ENCODE measurements at places on chromosomes 7 and 10.

DNA sequence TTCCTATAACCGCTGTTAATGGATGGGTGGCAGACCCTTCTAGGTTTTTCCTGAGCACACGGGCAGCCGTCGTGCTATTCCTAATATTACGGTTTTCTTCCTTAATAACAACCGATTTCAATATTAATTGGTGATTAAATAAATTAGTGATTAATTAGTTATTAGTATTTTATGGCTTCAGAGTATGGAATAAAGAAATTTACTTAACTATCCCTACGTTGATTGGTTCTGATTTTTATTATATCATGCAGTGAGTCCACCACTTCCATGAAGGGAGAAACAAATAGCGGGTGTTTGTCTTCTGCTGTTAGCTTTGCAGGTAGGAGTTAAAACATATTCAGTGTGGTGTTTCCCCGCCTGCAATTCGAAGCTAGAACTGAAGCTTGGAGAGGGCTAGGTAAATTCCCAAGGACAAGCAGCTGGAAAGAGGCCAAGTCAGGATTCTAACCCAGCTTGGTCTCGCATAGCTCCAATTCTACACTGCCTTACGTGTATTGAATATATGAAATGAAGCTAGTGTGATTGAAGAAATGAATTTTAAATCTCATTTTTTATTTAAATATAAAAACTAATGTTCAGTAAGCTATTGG lies 928 bp upstream of the CSTF2T start:
- DNase-seq = no peak

GRCh38 chr7:151851145-151851751 lies 25.7 kb downstream of the PRKAG2 start:
- no peak for DNase-seq

DNA sequence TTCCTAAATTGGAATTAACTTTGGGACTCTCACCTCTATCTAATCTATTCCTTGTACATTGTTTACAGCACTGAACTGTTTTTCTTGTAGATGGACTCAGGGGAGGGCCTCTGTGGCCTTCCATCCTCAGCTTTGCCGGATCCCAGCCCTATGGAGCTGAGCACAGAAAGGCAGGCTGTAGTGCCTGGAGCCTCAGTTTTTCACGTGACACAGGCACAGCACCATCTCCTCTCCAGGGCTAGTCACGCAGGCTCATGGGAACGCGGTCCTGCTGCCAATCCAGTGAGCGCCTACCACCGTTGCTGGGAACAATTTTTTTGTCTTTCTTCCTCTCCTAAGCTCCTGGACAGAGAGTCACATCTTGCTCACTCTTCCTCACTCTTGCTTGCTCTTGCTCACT lies 75.6 kb upstream of the DDC start:
- no peak for DNase-seq

DNA sequence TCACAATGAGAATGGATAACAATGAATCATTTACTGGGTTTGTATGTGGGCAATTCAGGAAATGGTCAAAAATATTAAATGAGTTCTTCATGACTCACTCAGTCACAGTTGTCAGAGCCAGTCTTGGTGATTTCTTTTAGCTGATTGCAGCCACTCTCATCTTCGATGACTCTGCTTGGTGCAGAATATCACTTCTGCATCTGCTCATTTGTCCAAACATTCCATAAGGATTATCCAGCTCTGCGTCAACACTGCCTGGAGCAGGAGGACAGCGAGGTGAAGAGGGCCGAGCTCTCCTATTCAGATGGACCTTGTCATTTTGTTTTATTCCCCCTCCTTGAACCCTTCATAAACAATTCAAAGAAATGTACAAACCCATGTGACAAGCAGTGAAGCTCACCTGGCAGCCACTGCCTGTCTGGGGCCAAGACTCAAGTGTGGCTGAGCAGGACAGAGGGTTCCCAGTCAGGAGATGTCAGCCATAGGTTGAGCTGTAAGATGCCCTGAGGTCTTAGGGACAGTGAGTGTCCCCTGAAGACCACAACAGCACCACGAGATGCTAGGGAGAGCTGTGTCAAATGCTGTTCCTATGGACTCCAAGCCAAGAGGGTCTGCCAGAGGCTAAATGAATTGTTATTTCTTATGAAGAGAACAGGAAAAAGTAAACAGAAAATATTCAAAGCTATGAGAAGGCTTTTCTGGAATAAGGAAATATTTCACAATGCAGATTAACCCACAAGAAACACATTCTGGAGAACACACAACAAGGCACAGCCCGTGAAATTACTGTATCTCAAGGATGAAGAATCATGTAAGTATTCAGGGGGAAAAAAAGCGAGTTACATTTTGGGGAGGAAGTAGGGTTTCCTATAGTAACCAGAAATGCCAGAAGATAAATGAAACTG lies 33.1 kb upstream of the EGFR start:
- no peak for DNase-seq

GRCh38 chr7:135382173-135382572 lies 127.7 kb downstream of the CNOT4 start:
- no peak for DNase-seq

DNA sequence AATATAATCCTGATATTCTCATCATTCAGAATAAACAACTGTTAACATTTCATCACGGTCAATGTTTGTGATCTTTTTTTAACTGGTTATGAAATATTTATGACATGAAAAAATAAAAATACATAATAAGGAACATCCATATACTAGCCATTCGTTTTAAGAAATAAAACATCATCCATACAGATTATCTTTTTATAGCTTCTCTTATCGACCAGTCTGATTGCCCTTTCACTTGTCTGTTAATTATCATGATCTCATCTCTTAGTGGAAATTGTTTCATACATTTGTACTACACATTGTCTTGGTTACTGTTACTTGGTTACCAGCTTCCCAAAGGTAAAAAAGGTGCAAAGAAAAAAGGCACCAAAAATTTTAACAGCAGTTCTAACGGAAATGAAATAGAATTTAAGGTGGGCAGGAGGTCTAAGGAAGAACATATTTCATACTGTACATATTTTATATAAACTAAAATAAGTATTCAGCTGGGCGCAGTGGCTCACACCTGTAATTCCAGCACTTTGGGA lies 8.4 kb downstream of the ARHGAP21 start:
- no peak for DNase-seq

- DNase-seq = no peak
Measured at GRCh38 chr10:22761569-22762220, 47.3 kb upstream of the PIP4K2A start.

GRCh38 chr10:43264344-43264964 lies 2.4 kb downstream of the RASGEF1A start:
- DNase-seq = no peak

DNA sequence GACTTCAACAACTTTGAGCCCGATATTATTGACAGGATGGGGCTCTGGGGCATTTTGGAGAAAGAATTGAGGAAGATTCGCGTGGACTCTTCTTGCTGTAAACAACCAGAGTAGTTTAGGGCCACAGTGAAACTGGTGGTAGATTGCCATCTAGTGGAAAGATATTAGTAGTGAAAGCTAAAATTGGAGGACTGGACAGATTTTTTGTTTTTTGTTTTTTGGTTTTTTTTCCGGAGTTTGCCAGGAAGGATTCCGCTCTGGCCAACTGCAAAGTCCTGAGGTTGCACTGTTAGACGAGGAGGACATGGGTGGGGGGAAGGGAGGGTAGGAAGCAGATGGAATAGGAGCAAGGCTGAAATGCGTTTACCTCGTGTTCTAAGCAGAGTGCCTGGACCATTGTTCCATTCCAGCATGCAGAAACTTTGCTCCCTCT lies 11.7 kb downstream of the NOBOX start:
- no peak for DNase-seq

GRCh38 chr10:27680691-27681605 lies 64.7 kb downstream of the MKX start:
- no peak for DNase-seq

DNA sequence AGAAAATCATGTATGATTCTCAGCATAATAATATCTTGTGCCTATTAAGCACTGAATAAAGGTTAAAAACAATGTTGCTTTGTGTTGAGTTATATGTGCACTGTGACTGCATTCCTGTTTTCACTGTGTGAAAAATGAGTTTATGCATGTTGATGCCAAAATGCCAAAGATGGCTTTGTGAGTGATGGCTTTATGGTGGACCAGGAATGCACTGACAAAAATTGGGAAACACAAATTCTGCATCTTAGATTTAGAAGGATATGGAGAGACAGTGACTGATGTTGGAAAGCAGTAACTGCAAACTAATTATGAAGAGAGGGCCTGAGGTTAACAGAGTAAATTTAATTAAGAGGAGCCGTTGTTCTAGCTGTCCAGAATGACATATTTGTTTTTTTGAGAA lies 440.4 kb downstream of the KIF20B start:
- DNase-seq = no peak

DNA sequence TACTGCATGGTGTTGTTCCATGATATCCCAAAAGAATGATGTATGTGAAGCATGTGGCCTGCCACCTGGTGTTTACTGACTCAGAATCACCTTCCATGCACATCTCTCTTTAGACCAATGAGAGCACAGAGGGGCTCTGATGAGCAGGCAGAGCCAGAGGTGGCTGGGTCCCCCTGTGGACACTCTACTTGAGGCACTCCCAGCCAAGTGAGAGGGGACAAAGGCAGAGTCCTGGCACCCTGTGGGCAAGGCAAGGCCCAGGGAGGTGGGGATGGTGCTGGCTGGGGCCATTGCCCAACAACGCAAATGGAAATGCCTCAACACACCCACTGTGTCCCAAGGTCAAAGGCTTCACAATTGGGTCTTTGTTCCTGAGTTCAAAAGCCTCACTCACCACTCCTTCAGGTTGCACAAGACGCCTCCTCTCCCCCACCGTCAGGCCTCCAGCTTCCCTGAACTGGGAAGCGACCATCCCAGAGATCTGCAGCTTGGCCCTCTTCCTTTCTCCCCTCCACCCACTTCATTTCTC lies 164.6 kb downstream of the NEURL1 start:
- DNase-seq = no peak

DNA sequence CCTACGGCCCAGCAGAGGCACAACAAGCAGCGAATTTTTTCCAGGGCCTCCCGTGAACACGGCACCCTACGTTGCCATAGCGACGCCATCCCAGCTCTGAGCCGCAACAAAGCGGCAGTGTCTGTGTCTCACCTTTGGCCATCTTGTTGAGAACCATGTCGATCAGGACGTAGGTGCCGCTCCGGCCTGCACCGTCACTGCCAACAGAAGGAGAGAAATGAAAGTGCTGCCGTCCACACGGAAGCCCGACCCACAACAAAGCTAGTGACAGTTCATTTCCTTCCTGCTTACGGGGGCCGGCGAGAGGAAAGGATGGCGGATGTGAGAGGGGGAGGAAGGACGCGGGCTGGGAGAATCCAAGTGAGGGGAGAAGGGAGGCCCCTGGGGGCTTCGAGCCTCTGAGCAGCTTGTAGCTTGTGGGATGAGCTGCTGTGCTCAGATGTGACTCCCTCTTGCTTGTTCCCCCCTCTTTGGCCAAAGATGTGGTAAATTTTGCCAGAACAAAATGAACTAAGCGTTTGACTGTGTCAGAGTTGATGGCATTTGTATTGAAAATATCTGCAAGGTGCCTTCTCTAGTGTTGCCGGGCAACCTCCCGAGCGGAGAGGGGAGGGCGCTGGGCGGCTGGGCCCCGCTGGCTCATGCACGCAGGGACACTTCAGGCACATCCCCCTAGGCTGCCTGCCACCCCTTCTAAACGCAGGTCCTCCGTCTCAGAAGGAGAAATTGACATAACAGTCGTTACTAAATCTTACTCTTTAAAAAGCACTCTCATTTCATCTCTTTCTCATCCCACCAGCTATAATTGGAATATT lies 232.2 kb downstream of the DNAJB6 start:
- no peak for DNase-seq

- DNase-seq = no peak
Measured at GRCh38 chr10:129808092-129808983, 155.7 kb downstream of the EBF3 start.

DNA sequence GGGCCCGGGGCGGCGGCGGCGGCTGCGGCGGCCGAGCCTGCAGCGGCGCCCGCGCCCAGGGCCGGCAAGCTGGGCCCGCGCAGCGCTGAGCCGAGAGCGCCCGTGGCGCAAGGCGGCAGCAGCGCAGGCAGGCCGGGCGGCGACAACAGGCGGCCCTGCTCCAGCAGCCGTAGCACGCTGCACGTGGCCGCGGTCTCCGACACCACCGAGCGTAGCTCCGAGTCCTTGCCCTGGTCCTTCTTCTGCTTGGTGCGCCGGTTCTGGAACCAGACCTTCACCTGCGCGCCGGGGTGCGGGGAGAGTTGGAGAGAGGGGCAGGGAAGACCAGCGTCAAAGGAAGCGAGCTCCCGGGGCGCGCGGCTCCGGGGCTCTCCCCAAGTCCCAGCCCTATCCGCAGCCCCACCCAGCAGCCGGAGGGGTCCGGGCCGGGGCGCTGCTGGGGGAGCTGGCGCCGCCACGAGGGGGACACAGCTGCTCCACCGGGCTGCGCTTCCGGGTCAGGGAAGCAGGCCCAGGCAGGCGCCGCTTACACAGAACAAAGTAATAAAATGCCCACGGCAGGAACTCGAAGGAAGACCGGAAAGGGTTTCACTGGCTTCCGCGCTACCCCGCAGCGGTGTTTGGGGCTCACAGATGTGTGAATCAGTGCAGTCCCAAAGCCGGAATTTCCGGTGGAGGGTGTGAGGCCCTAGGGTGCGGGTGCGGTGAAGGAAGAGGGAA lies 3.6 kb downstream of the VAX1 start:
- no peak for DNase-seq

- DNase-seq = no peak
Measured at GRCh38 chr7:36023033-36023560, 130.0 kb upstream of the EEPD1 start.

GRCh38 chr7:50450590-50451032 lies 461 bp upstream of the FIGNL1 start:
- DNase-seq = no peak

DNA sequence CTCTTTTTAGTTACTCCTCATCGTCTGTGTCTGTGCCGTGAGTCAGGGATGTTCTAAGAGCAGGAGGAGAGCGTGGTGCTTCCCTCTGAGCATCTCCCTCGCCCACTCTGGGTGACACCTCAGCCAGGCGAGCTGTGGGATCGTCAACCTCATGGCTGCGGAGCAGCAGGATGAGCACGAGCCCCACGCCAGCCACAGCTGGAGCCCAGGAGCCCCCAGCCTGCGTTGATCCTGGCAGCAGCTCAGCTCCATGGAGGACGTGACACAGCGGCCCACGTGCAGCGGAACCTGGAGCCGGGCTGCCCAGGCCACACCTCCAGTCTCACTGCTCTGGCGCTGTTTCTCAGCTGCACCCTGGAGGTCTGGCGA lies 512.0 kb downstream of the PTPRN2 start:
- DNase-seq = no peak

GRCh38 chr10:69504576-69505250 lies 53.4 kb downstream of the TSPAN15 start:
- DNase-seq = no peak

DNA sequence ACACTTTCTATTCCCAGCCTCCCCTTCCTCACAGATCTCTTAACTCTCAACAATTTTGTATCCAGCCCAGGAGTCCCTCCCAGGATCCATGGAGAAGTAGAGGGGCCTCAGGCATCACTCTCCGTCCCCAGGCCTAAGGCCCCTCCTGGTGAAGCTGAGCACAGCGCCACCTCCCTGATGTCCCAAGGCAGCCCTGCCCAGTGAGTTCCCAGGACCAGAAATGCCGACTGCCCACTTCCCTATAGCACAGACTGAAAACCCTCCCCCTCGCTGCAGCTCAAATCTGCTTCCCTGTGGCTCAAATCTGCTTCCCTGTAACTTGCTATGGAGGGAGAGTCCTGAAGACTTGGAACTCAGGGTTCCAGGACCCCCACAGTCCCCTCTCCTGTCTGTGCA lies 35.6 kb downstream of the YKT6 start:
- DNase-seq = no peak

- no peak for DNase-seq
Measured at GRCh38 chr10:61752111-61753011, 89.6 kb downstream of the CABCOCO1 start.
